Progenitor cell of endocrine pancreas (in vitro differentiated cells): ENCODE measurements at places on chromosomes 11 and 22. TPM values are rescaled to one million over a fixed set of nuclear protein-coding genes. Genes with fewer than 3 reads are reported as not detected.

DNA sequence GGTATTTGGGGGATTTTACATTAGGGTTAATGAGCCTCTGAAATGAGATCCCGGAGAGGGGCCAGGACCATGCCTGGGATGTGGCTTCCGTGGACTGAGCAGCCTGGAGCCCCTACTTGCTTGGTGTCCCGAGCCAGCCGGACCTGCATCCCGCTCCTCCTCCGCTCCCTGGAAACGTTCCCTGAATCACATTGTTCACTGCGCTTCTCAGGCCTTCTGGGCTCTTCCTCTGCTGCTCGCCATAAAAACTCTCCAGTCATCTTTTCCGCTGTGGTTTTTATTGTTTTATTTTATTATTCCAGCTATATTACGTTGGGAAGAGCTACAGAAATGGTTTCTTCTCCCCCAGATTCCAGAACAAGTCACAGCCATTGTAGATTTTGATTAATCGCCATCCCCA is 13.3 kb upstream of the KCNQ1OT1 start:
- DNase-seq, result no peak

DNA sequence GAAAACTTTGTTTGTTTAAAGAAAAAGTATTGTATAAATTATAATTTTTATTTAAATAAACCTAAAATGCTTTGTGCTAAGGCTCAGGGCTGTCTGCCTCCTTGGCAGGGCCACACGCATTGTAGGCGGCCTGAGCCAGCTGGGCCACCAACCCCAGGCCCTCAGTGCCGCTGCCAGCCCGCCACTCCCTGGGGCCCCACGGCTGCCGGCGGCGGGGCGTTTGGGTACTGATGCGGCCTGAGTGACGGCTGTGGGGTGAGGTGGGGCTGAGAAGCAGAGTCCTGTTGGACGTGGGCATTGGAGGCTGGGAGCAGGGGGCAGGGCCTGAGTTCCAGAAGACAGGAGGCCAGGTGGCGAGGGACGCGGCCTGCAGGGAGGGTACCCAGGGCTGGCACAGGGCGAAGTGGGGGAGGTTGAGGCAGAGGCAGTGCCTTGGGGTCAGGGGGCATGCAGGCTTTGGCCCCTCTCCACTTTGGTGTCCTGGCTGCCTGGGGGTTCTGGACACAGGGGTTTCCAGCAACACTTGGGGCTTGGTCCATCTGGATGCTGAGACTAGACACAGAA is 58.3 kb downstream of the CERK start:
- no peak for DNase-seq

DNA sequence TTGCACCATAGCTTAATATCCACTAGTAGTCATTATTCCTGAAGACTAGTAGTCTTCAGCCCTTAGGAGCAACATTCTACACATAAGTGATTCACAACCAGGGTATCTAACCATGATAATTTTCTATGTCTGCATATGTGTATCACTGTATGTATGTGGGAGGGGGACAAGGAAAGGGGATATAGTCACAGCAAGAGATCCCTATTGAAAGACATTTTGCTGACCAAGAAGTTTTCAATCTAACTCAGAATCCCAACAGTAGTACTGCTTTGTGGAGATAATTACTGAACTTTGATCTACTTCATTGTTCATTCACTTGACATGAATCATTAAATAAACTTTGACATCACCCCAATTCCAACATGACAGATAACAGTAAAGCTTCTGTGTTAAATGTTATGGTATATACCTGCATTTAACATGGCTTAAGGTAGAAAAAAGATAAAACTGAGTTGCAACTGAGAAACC is 10.3 kb downstream of the PIK3C2A start:
- no peak for DNase-seq

GRCh38 chr11:122756417-122756816 is 81.9 kb upstream of the CRTAM start:
- DNase-seq, result no peak

DNA sequence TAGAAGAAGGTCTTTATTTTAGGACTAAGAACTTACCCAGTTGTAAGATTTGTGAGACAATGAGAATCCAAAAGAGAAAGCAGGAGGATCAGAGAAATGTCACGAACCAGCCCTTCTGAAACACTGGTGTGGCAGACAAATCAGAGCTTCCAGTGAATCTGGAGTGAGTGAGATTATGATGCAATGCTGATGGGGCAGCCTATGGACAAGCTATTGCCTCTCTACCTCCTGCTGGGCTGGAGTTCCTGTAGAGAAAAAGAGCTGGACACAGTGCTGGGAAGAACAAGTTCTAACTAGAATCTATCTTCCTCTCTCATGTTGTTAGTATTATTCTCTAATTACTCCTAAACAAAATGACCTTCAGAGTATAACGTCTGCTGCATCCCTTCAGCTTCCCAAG is 12.0 kb upstream of the ANO3 start:
- DNase-seq, result no peak

DNA sequence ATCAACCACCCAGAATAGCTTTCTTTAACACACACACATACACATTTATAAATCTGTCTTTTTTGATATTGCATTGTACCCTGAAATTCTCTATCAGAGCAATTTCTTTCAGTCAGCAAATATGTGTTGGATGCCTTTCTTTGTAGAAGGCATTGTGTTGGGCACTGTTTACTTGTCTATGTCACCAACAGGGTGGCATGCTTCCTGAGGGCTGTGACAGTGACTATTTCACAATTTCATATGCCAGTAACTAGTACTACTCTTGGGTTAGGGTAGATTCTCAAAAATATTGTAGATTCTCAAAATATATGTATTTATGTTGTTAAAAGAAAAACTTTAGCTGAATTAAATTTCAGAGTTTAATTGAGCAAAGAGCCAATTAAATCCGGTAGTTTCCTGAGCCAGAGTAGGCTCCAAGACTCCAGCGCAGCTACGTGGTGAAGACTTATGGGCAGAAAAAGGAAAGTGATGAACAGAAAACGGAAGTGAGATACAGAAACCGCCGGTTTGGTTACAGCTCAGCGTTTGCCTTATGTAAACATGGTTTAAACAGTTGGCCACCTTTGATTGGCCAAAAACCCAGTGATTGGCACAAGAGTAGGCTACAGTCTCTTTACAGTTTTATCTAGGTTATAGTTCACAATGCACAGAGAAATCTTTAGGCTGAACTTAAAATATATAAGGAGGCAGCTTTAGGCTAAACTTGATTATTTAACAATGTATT is 723.3 kb downstream of the NTM start:
- no peak for DNase-seq

- no peak for DNase-seq
These were observed 781 bp upstream of the TEF start for GRCh38 chr22:41380993-41381328.

DNA sequence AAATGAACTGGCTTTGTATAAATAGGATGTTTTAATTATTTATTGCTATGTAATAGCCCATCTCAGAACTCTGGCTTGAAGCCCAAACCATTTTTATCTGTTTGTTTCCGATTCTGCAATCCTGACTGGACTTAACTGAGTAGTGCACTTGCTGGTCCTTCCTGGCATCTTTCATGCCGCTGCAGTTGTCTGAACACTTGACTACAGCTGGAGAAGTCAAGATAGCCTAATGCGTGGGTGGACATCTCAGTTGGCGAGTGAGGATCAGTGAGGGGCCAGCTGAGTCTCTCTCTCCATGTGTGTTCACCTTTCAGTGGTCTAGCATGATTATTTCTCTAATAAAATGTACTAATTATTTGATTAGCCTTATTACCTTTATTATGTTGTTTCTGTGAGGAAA is 105.8 kb downstream of the PRMT3 start:
- DNase-seq, result no peak

DNA sequence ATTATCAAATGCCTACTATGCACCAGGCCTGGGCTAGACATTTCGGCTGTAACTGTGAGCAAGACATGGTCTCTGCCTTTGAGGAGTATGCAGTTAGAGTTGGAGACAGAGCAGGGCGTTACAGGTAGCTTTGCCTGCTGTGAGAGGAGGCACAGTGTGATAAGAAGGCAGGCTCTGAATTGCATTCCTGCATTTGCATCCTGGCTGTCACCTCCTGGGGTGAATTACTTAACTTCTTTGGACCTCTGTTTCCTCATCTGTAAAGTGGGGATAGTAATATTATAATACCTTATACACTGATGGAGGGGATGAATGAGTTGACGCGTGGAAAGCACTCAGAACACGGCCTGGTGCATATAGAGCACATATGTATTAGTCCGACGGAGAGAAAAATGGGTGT is 118.1 kb upstream of the ARHGAP20 start:
- DNase-seq, result no peak

DNA sequence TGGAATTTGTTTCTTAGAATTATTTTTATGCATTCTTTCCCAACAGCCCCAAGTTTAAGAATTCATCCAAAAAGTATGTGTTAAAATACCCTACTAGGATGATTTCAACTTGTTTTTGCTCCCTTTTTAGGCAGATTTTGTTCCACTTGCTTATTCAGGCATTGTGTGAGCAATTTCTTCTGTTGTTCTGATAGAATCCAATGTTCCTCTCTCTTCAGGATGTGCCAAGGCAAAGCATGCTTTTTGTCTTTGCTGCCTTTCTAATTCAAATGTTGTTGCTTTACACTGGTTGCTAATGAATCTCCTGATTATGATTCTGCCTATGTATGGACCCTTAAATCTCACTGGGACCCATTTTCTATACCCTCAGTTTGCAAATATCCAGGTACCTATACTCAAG is 131.2 kb upstream of the ARHGAP42 start:
- DNase-seq, result no peak

- no peak for DNase-seq
These were observed 3.4 kb downstream of the FADS3 start for GRCh38 chr11:61887839-61888494.

GRCh38 chr11:109197656-109198055 is 224.3 kb upstream of the C11orf87 start:
- no peak for DNase-seq

DNA sequence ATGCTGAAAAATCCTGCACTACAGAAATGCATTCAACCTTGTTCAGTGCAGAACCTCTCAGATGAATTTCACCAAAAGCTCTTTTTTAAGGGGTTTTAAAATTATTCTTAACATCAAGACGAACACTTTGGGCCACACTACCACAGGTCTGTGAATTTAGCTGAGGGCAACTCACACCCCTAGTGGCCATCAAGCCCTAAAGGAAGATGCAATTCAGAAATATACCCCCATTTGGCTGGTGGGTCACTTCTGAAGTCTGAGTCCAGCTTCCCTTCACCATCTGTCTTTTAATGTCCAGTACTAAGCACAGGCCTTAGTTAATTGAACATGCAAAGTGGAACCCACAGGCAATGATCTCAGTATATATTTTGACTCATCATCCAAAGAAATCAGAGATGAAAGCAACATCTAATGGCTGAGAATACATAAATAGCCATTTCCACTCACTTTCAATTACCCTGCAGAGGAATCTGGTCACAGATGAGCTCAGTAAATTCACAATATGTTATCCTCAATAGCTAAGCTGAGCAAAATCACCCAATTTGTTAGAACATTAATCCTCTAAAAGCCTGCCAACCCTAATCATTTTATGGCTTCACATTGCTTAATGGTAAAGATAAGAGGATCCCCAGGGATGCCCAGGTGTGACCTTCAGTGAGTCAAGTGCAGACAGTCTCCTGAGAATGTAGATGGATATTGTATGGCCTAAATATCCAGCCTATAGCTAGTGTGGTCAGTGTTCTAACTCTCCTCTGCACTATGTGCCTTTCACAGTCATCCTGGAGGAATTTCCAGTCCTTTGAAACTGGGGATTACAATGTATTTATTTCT is 50.3 kb downstream of the FAM76B start:
- DNase-seq, result no peak

GRCh38 chr11:5500393-5500801 is 9.4 kb downstream of the UBQLN3 start:
- no peak for DNase-seq

- DNase-seq, result no peak
These were observed 1340.7 kb downstream of the LRRC4C start for GRCh38 chr11:40118780-40119179.

DNA sequence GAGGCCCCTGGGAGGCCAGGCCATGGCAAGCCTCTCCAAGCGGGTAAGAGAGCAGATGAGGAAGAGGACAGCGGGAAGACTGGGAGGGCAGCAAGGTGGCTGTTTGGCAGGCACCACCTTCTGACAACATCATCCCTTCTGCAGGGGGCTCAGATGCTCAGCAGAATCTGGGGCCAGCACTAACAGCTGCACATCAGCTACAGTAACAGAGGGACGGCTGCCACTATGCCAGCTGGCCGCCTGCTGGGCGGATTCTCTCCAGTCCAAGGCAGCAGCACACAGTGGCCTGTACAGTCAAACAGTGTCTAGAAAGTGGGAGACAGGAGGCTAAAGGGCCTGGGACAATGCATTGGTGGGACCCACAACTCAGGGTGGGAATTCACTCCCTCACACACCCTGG is 10.7 kb upstream of the TXN2 start:
- DNase-seq, result no peak

- DNase-seq, result no peak
These were observed 67.9 kb downstream of the ISX start for GRCh38 chr22:35133702-35134380.

DNA sequence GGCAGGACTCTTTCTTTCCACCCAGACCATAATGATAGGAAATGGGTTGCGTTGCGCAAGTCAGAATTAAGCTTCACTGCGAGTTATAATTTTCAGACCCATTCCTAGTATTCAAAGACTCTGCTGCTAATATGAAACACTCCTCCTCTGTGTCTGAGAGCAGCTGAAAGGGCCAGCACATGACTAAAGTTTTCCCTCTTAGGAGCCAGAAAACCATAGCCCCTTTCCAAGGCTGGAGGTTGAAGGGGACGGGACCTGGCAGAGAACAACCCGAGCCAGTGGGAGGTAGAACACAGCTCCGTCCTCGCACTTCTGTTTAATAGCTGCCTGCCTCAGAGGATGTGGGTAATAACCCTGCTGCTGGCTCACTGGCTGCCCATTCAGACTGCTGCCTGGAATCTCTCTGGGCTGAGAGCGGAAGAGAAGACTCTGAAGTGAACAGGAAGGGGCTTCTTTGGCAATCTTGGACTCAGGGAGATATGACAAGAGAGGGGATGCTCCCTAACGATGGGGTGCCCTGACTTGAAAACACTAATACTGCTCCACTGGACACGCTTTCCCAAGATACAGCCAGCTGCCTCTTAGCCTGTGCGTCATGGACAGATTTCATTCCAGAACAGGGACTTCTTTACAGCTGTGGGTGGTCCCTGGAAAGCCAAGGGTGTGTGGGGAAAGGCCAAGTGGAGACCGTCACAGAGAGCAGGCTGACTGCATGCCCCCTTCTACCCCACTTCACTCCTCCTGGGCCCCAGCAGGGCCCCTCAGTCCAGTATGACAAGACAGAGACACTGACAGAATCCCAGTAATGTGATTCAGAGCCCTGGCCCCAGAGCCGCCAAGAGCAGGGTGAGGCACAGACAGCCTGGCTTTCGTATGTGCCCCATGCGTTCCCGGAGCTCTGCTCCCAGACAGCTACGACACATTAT is 156.9 kb downstream of the FEZ1 start:
- DNase-seq, result no peak

- no peak for DNase-seq
These were observed 9.4 kb downstream of the TUG1 start for GRCh38 chr22:30978304-30978962.

GRCh38 chr22:21921729-21922128 is 30.9 kb downstream of the PPM1F start:
- no peak for DNase-seq

ANKRD49 gene
- total RNA-seq, result 17.6 and 23.0 TPM in 2 replicates

TPST2 gene
- total RNA-seq, result 16.6 and 19.1 TPM in 2 replicates

CCDC116 gene
- 1.3 and 1.4 TPM in 2 replicates for total RNA-seq

GAS2 gene
- 14.5 and 16.0 TPM in 2 replicates for total RNA-seq

SGSM1 gene
- 3.6 and 3.9 TPM in 2 replicates for total RNA-seq

MS4A12 gene
- not detected in 2 replicates for total RNA-seq

TYR gene
- not detected in 2 replicates for total RNA-seq

SYCE3 gene
- total RNA-seq, result not detected in 2 replicates

PHOX2A gene
- total RNA-seq, result not detected in 2 replicates

ZNF195 gene
- total RNA-seq, result 83.9 and 88.8 TPM in 2 replicates

APOC3 gene
- total RNA-seq, result 14.9 and 16.3 TPM in 2 replicates

TMEM151A gene
- total RNA-seq, result 0.33 and 0.57 TPM in 2 replicates

PRR33 gene
- total RNA-seq, result not detected in 2 replicates
